Amygdala (tissue), 56 donors: ENCODE measurements at places on chromosomes 6 and 20.

- DNase-seq: no peak
Observed at GRCh38 chr20:33964441-33964840, 29.3 kb upstream of the RALY start.

GRCh38 chr20:33908336-33908735 lies 85.4 kb upstream of the RALY start:
- no peak for DNase-seq

DNA sequence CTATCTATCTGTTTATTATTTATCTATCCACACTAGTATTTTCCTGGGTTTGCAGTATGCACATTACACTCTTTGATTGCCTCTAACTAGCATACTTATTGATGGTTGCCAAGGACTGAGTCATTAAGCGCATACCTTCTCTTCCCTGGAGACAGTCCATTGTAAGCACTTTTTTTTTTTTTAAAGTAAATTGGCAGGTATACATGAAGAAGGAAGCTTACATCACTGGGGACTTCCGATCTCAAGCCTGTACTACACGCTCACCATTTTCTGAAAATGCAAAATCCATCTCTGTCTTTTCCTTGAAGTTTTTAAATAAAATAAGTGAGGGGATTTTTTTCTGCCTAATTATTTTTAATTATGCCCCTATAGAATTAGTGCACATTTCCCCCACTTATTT lies 63.5 kb downstream of the HMGN3 start:
- no peak for DNase-seq

DNA sequence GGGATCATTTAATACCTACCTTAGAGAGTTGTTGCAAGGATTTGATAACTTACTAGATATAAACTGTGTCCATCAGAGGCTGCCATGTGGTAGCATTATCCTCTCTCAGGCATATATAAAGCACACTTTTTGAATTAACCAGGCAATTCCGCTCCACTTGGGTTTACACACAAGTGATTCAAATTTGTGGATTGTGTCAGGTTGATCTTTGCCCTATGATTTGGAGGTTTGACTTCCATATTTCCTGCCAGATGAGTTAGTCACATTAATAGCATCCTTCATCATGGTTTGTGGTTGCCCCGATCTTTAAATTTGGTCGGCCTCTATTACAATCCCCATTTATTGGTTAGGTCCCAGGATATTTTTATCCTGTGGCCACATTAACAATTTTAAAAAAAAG lies 44.8 kb upstream of the CTAGE9 start:
- DNase-seq: no peak

- DNase-seq: no peak
Observed at GRCh38 chr20:36883977-36884535, 8.1 kb downstream of the TLDC2 start.

DNA sequence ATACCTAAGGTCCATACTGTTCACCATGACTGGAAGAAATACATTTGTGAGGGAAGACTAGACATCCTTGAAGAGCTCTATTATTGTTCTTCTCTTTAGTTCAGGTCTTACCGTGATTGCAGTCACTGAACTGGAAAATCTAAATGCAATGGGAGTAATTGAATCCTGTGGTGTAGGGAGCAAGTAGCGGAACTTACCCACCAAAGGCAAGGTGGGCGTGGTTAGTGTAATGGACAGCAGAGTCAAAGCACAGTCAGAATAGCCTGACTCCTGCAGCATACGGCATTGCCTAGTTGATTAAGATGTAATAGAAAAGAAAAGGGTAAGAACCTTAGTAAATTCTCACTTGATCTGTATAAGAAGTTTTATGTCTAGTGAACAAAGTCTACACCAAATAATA lies 679.7 kb upstream of the EPHA7 start:
- DNase-seq: no peak

GRCh38 chr6:117728626-117729025 lies 53.4 kb downstream of the NUS1 start:
- DNase-seq: no peak

DNA sequence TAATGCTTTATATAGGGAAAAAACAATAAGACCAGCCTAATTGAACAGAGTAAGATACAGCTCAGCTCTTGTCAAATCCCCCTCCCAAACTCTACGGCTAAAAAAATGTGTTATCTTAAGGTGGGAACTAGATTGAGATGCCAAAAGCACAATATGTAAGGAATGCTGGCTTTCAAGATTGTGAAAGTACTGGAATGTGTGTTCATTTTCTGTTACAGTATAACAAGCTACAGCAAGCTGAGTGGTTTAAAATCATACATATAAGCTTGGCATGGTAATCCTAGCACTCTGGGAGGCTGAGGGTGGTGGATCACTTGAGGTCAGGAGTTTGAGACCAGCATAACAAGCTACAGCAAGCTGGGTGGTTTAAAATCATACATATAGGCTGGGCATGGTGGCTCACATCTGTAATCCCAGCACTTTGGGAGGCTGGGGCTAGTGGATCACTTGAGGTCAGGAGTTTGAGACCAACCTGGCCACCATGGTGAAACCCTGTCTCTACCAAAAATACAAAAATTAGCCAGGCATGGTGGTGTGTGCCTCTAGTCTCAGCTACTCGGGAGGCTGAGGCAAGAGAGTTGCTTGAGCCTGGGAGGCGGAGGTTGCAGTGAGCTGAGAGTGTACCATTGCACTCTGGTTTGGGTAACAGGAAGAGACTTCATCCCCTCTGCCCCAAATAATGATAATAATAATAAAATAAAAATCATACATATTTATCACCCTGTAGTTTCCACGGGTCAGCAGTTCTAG lies 297.7 kb downstream of the DOK5 start:
- no peak for DNase-seq

GRCh38 chr6:64998204-64998603 lies 708.8 kb downstream of the EYS start:
- DNase-seq: no peak

GRCh38 chr20:48694381-48694865 lies 133.4 kb downstream of the PREX1 start:
- no peak for DNase-seq

DNA sequence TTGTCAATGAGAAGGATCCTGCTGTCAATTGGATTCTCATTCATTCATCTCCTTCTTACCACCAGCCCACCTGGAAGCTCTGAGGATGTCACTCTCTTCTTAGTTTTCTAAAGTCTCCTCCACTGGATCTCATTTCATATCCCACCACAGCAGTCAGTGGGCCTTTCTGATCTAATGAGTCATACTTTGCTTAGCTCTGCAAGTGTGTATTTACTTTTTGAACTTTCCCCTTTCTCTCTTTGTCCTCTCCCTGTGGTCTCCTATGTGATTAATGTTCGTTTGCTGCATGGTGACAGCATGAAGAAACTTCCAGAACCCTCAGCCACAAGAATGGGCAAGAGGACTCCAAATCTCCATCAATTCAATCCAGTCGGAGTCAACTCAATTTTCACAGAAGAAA lies 63.6 kb upstream of the SYNDIG1 start:
- no peak for DNase-seq

DNA sequence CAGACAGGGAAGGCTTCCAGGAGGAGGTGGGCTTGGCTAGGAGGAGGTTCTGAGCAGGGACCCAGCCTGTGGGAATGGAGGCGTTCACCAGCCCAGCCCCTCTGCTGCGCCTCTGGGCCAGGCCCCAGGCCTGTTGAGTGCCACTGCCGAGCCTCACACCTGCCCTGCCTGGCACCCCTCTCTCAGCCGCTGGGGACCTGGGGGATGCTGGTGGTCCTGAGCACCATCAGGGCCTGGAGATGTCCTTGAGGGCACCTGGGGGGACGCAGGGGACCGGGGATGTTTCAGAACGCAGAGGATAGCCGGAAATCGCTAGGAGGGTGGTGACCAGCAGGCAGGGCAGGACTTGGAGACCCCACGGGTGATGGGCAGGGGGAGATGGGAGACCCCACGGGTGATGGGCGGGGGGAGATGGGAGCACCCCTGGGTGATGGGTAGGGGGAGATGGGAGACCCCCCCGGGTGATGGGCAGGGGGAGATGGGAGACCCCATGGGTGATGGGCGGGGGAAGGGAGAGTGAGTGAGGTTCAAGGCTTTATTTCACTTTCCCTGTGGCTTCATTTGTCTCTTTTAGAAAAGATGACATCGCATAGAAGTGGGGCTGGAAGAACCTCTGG lies 12.7 kb downstream of the GATA5 start:
- no peak for DNase-seq

DNA sequence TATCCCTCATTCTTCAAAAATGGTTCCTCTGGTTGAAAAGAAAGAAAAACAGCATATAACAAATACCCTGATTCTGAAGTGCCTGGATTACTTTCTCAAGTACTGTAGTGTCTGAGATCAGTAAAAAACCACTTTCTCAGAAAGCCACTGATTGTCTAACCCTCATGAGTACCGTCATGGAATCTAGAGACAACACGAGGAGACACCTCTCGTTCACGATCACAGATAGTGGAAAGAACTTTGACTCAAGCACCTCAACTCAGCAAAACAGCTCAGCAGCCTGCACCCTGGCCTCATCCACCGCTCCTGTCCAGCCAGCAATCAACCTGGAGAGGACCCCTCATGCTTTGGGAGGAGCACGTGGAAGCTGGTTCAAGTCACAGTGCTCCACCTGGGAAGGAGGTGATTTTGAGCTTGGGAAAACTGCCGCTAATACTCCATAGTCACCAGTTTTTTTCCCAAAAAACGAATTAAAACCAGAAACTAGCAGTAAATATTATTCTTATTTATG lies 1.0 kb downstream of the SCML4 start:
- no peak for DNase-seq

DNA sequence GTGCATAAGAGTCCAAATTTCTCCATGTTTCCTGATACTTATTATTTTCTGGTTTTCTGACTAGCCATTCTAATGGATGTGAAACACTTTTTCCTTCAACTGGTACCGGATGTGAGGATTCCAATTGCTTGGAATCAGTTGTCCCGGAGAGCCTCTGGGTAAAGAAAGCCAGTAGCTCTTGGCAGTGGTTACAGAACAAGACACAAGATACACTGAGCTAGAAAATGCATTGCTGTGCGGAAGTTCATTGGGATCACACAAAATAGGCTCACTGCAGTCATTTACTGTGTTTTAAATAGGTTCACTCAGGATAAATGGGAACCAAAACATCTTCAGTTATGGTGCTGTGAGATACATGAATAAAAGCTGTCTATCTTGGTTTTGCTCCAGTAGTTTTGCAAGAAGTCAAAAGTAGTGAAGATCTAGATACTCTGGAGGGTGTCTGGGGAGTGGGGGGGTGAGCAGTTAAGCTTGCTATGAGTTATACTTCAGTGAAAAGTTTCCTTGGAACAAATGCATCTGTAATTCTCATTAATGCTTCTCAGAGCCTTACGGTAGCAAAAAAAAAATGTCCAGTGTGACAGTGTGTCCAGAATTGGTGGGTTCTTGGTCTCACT lies 54.4 kb upstream of the RNF182 start:
- DNase-seq: no peak

DNA sequence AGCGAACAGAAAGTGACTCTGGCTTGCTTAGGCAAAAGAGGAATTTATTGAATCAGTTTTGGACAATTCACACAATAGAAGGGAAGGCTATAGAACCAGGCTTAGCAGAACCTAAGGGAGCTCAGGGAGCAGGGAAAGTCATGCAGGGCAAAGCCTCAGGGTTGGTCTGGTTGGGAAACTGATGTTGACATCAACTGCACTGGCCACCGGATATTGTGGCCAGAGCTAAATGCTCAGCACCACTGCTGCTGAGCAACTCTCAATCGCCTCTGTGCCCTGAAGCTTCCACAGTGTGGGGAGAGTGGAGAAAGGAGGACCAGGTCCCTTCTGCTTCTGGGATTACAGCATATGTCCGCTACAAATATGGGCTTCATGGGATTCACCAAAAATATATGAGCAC lies 93.3 kb upstream of the GCM1 start:
- DNase-seq: no peak

DNA sequence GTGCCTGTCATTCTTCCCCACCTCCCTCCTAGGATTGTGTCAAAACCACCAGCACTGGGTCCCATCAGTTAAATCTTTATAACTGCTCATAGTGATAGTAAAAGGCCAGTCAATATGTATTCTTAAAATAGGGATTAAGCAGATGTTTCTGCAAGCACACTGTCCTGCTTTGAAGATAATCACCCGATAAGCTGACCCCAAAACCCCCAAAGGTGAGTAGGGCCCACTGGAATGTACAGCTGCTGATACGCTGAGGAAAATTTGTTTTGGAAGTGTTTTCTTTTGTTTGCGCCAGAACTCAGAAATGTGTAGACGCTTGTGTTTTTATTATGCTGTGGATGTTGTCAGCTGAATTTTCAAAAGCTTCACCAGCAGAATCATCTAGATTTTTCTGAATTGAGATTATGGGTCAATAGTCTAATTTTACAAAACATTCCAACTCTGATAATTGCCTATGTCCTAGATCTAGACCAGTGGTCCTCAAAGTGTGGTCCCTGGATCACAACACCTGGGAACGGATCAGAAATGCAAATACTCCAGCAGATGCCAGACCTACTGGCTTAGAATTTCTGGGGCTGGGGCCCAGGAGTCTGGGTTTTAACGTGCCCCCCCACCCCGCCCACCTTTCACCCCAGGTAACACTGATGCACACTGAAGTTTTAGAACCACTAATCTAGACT lies 11.4 kb downstream of the BFSP1 start:
- DNase-seq: no peak

DNA sequence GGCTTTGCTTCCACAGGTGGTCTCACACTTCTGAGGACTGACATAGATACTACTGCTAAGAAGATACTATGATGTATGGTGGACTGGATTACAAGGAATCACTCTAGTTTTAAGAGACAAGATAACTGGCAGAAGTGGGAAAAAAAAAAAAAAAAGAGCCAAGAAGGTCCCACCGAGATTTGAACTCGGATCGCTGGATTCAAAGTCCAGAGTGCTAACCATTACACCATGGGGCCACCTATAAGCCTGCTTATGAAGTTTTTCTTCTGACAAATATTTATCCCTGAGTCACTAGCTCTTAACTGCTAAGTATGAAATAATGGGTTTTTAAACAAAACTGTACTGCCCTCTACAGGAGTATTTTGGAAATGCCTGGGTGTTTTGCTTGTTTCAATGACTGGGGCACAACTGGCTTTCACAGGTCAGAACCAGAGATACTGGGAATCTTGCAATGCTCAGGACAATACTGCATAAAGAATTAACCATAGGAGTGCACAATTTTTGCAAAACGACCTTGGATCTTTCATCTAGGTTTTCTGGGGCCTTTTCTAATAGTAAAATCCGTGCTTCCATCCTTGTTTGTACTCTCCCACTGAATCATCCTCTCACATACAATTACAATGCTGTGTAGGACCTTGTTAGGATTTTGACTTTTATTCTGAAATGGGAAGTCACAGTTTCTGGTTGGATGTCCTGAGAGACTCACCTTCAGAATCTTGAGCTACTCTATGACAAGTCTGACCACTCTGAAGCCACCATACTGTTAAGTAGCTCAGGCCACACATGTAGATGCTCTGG lies 116.3 kb downstream of the OR2B2 start:
- DNase-seq: no peak

DNA sequence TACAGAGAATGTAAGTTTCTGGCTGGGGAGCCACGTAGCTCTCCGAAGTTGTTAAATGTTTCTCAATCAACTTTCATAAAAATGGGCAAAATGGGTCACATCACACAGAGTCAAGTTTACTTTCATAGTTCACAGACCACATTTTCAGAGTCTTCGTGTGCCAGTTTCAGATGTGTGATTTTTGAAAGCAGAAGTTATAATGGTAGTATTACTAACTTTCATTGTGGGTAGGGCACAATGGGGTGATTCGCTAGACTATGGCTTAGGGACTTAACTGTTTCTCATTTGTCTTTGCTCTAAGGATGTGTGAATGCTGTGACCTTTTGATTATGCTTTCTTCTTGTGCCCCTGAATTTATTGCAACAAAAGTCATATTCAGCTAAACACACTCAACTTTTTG lies 109.0 kb upstream of the SUPT3H start:
- no peak for DNase-seq

GRCh38 chr20:41072915-41073314 lies 44.3 kb downstream of the TOP1 start:
- DNase-seq: no peak
